GOT3 (cell line): ENCODE measurements at places on chromosomes 7 and 10.

DNA sequence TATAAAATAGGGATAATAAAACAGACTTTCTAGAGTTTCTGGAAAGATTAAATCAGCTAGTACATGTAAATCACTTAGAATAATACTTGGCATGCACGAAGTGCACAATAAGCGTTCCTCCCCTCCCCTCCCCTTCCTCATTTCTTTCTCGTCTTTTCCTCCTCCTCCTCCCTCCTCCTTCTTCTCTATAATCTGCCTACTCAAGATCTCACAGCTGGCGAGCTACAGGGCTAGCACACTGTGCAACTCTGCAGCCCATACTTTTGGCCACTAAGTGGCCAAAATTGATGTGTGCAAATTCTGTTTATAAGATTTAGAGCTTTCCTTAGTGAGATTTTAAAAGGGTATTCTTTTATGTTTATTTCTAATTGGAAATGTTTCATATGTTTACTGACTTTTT is 565.3 kb downstream of the PHTF2 start:
- DNase-seq: no peak

- DNase-seq: no peak
These were observed 12.4 kb upstream of the ZNF716 start for GRCh38 chr7:57437581-57437980.

DNA sequence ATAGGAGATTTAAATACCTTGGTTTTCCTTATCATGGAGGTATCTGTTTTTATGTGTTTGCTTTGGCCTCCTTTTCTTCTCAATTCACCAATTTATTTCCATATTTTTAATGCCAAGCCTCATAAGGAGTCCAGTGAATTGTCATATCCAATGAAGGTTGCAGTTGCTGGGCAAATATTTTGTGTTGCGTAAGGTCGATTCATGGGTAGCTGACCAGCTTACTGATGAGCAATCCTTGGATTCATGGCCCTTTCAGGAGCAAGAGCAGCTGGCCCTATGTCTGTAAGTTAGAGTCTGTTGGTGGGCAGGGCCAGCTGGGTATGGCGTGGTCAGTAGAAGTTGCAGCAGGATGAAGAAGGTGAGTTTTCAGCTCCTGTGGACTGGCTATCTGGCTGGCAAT is 182.9 kb downstream of the PFKFB3 start:
- DNase-seq: no peak

DNA sequence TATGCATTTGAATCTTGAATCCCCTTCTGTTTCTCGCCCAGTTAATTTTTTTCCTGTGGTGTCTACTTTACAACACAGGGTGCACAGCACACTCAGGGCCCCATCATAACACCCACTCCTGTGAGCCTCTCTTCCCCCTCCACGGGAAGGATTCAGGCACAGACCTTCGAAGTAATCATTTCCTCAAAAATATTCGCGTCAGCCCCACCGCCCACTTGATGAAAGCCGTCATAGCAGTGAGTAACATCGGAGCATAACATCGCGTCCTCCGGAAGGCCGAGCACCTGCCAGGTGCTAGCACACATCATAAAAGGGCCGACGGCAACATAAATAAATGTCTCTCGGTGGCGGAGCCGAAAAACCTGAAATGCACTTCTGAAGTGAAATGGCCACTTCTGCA is 201.7 kb upstream of the ADARB2 start:
- no peak for DNase-seq

DNA sequence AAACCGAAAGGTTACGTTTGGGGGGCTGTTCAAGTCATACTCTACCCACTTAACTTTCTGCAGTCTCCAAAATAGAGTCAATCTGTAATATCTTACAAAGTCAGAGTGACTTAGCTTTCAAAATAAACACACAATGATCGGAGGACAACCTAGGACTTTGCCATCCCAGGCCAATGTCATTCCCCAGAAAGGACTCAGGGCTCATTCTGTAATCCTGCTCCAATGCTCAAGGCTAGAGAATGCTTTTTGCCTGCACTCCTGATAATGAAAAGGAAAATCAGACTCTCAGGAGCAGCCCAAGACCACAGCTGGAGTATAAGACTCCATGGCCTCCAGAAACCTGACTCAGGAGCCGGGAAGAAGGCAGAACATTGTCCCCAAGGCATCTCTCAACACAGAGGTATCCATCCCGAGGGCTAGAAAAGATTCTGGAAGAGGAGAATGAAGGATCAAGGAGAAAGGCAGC is 28.5 kb upstream of the ASCC1 start:
- DNase-seq: no peak

GRCh38 chr7:121447243-121447910 is 51.3 kb upstream of the FAM3C start:
- no peak for DNase-seq

DNA sequence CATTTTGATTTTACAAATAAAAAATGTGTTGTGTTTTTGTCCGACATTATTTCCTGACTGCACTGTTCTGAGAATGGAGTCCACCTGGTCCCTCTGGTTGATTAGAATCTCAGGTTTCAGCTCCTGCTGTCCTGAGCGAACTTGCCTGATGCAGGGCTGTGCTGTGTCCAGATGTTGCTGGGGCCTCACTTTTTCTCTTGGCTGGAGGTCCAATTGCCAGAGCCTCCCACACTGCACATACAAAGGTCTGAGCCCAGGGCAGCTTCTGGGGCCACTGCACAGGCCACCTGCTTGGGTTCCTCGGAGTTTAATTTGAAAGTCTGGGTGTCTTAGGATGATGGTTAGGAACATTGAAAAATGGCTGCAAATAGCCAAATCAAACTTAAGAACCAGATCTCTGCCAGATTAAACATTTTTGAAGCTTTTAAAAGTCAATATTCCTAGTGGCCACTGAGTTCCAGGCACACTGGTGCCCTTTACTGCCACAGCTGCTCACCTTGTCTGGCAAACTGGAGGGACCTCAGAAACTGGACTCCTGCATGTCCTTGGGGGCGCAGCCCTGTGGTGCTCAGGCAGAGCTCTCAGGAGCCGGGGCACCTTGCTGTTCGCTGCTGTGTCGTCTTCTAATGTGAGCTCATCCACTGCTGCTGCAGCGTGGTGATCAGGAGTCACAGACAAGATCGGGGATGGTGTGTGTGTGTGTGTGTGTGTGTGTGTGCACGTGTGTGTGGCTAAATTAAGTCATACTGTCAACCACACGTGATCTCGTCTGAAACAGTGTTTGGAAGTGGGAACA is 75.0 kb downstream of the WDR37 start:
- no peak for DNase-seq

- DNase-seq: no peak
These were observed 17.1 kb upstream of the PRRT4 start for GRCh38 chr7:128378637-128379036.

GRCh38 chr10:73892310-73893030 is 18.1 kb upstream of the CAMK2G start:
- no peak for DNase-seq

GRCh38 chr7:70681469-70682350 is 450.2 kb upstream of the GALNT17 start:
- no peak for DNase-seq

DNA sequence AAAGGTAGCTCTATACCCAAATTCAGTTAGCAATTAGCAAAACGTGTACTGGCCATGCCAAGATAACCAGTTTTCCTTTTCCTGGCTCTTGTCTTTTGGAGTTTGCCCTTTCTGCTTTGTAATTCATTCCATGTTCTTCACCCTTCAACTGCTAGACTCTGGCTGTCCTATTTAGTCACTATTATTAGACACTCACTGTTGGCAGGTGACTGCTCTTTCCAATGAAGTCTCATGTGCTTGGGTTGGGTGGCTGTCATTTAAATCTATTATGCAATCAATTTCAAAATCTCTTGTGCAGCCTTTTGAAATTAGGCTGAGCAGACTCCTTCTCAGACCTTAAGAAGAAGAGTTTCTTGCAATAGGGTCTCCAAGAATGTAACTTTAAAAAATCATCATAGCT is 266.5 kb downstream of the GPR158 start:
- no peak for DNase-seq

- DNase-seq: no peak
These were observed 64.7 kb downstream of the LRGUK start for GRCh38 chr7:134191876-134192275.

DNA sequence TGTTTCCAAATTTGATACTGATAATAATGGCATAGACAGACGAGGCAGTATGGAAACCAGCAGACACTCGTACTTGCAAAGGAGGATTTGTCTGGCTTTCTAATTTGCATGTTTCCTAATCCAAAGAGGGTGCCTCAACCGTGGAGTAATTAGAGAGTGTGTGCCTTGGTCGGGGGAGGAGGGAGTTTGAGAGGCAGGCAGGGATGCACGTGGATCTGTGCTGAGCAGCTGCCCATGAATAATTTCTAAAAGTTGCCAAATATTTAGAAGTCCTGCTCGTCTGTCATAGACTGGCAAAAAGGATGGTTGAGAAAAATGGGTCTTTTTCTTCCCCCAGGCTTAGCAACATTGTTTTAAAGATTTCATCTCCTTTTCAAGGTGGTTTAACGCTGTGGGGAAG is 69.4 kb downstream of the PTPRE start:
- no peak for DNase-seq

DNA sequence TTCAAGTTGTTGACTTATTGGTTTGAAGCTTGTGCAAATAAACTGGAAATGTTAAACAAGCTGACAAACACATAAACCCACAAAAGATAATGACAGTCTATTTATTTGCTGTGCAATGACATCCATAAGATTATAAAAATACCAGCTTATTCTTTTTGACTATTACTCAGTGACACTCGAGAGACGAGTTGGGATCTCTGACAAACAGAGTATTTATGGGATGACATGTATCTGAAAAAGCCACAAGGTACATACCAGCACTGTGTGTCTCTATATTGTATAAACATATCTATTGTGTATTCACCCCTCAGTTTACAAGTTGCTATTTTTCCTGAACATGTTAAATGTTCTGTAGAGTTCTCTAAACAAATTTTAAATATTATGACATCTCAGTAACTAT is 88.9 kb downstream of the CHRM2 start:
- DNase-seq: no peak

DNA sequence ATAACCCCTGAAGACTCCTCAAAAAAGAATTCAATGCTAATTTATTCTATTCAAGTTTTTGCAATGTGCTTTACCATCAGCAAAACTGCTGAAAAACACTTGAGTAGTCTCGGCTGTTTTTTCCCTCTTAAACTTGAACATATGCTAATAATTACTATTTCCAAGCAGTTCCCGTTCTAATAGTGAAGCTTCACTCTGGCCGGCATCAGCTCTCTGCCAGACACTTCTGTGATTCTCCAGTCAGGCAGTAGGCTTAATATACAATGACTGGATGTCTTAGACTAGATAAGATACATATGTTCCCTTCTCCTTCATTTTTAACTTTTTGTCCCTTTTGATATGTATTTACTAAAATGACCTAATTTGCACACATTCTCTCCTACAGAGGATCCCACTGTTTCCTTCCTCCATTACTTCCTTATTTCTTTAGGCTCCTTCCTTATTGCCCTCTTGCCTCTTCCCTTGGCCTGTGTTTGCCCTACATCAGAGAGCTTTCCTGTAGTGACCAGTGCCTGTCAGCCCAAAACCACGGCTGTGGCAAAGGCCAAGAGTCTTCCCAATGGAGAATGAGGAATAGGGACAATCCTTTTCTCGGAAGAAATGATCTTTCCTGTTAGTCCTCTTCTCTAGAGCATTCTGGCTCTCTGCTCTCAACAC is 23.5 kb downstream of the HEPACAM2 start:
- DNase-seq: no peak

DNA sequence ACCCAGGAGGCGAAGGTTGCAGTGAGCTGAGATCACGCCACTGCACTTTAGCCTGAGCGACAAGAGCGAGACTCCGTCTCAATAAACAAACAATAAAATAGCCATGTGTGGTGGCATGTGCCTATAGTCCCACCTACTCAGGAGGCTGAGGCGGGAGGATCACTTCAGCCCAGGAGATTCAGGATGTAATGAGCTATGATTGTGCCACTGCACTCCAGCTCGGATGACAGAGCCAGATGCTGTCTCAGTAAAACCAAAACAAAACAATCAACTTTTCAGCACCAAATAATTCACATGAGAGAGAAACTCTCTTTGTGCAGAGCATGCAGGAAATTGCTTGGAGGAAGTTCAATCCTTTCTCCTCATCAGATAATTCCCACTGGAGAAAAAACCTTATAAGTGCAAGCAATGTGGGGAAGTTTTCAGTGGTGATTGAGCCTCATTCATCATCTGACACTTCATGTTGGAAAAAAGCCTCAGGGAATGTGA is 13.4 kb upstream of the FIS1 start:
- no peak for DNase-seq

DNA sequence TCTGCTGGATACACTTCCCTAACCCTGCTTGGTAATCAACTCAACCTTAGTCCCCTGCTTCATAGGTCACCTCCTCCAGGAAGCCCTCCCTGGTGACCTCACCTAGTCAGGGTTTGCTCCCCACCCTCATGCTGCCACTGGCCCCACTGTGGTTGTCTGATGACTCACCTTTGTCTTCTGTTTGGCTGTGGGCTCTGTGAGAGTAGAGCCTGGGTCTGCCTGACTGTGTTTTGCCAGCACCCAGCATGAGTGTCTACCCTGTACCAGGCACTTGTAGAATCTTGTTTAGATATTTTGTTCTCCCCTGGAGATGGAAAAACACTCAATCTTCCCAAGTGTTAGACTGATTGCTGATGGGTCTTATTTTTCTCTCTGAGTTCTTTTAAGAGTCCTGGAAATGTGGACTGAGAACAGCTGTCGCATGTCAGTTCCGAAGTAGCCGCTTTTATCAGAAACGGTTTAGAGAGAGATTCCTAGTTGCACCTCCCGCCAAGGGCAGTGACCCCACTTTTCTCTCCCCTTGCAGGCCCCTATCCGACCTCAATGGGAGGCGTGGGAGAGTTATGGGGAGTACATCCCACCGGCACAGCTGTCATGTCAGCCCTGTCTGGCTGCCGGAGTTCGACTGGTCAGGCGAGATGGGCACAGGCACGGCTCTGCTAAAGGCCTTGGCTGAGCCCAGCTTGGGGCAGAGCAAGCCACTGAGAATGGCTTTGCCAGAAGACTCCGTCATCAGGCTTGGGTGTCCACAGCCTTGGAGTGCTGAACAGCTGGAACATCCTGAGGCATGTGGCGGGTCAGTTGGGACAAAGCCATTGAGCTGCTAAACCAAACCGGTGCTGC is 134.3 kb downstream of the GRK5 start:
- no peak for DNase-seq

DNA sequence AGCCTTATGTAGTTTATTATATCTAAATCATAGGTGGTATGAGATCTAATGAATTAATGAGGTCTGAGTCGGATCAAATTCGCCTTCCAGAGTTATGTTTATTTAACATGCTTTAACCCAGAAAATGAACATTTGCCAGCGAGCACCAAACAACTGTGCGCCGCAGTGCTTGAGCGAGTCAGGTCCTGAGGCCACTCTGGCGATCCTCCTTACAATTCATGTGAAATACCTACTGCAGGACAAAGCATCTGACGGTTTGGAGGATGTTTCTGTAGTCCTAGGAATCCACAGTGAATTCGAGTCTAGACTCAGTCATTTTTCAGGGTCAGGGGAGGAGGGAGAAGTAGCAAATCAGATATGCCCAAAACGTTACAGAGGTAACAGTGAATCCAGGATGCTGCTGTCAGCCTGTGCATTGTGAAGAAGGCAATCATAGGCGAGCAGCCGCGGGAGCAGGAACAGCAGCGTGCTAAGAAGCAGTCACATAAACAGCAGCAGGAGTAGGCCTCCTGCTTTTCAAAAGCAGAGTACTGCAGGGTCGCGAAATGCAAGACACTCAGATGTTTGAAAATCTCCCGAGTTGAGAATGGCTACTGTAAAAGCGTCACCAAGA is 120.2 kb downstream of the CACNB2 start:
- no peak for DNase-seq
